ENCODE measurements at places on chromosomes 5 and 9. TPM values are rescaled to one million over a fixed set of nuclear protein-coding genes. Genes with fewer than 3 reads are reported as not detected.

Gene PHF24
- 0.16 TPM for total RNA-seq

Gene CACNA1B
- 0.16 TPM for total RNA-seq

Gene TOR2A
- total RNA-seq, result 4.8 TPM

Gene FGF18
- not detected for total RNA-seq

Gene CTNND2
- total RNA-seq, result 1.9 TPM

Measured in fibroblast of the aortic adventitia (primary cell).